ENCODE measurements at places on chromosomes 7 and 10. TPM values are rescaled to one million over a fixed set of nuclear protein-coding genes. Genes with fewer than 3 reads are reported as not detected.

The PNLIPRP2 gene
- total RNA-seq = not detected

The TMEM213 gene
- not detected for total RNA-seq

The SPACDR gene
- total RNA-seq = not detected

The C7orf57 gene
- total RNA-seq = 0.78 TPM

DNA sequence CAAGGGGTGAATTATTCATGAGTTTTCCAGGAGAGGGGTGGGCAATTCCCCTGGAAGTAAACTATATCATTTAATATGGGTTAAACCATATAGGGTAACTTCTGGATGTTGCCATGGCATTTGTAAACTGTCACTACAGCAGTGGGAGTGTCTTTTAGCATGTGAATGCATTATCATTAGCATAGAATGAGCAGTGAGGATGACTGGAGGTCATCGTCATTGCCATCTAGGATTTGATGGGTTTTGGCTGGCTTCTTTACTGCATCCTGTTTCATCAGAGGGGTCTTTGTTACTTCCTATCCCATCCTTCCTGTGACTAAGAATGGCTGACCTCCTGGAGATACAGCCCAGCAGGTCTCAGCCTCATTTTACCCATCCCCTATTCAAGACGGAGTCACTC lies 139.5 kb upstream of the PRKCQ start:
- DNase-seq = no peak

- DNase-seq = no peak
Observed at GRCh38 chr10:24381235-24382010, 172.5 kb downstream of the KIAA1217 start.

- no peak for DNase-seq
Observed at GRCh38 chr10:76086761-76087639, 655.6 kb downstream of the LRMDA start.

Data from occipital lobe (tissue), 3 donors.